ENCODE measurements at places on chromosomes 6 and 20.

DNA sequence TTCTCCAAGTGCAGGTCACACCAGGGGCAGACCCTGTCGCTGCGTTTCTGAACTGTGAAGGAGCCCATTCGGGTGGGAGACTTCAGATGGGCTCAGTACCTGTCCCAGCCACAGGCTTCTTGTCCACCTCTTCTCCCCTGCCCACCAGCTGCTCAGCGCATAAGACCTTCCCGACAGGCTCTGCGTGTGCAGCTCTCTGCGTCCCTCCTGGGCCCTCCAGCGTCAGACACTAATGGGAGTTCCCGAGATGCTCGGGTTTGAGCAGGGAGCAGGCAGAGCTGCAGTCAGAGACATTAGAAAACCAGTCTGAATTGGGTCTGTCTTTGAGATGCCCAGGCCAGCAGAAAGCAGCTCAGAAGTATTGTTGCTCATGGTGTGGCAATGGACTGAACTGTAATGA, 50.4 kb downstream of the TCP11 start:
- DNase-seq = no peak

- no peak for DNase-seq
These were observed 134.8 kb upstream of the OGFRL1 start for GRCh38 chr6:71153755-71154325.

- no peak for DNase-seq
These were observed 126.9 kb downstream of the TRMT11 start for GRCh38 chr6:126113261-126113660.

DNA sequence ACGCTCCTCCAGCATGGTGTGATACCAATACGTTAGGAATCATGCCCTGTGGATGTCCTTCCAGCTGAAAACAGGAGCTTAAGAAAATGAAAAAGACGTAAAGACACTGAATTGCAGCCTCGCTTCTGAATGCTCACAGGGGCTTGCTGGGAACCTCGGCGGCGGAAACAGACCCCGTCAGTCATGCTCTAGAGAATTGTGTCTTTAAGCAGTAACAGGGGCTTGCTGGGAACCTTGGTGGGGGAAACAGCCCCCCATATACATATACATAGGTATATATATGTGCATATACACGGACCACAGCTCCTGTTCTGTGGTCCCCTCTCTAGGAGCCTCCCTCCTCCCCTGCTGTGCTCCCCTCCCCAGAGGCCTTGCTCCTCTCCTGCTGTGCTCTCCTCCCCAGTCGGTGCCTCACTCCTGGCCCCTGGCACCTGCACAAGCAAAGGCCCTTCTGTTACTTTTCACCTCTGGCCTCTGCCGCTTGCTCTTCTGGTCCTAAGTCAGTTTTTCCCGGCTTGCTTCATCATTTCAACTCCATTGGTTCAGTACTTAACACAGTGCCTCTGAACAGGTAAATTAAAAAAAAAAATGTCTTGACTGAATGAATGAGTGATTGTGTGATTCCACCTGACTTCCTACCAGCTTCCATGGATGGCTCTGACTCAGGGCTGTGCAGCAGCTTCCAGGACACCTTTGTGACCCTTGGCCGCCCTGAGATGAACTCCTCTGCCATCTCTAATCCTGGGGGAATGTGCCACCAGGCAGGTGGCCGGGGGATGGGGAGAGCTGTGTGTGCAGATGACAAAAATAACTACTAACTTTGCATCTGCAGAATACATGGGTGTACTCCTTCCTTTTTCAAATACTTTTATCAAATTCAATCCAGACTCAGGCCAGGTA, 246.1 kb downstream of the SMOC2 start:
- no peak for DNase-seq

- DNase-seq = peak; percentile 95
These were observed 83.8 kb upstream of the ELOVL5 start for GRCh38 chr6:53432318-53433161.

- peak; percentile 21 for DNase-seq
These were observed 33.8 kb upstream of the AIG1 start for GRCh38 chr6:143026696-143027449.

DNA sequence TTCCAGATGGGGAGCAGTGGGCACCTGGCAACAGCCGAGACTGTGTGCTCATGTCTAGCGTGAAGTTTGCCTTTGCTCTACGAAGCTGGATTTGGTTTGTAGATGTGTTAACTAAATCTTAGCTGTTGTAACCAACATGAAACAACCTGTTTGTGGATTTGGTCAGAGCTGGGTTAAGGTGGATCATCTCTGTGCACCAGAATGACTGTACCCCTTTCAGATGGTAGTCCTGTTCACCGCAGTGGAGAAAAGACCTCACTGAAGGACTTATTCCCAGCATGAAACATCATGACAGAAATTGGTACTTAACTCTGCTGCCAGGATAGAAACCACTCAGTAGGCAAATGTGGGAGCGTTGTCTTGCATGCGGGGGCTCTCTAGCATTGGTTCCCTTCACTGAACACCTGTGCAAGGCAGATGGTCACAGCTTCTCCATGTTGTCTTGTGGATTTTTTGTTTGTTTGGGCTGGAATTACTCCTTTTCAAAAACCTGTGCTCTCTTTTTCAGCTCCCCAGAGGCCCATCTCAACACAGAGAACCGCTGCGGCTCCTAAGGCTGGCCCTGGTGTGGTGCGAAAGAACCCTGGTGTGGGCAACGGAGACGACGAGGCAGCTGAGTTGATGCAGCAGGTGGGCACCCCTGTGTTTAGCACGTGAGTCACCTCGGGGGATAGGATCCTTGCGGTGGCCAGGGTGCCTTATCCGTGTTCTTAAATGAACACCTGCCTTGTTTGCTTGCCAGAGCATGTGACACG, 19.3 kb upstream of the EFCAB8 start:
- no peak for DNase-seq

DNA sequence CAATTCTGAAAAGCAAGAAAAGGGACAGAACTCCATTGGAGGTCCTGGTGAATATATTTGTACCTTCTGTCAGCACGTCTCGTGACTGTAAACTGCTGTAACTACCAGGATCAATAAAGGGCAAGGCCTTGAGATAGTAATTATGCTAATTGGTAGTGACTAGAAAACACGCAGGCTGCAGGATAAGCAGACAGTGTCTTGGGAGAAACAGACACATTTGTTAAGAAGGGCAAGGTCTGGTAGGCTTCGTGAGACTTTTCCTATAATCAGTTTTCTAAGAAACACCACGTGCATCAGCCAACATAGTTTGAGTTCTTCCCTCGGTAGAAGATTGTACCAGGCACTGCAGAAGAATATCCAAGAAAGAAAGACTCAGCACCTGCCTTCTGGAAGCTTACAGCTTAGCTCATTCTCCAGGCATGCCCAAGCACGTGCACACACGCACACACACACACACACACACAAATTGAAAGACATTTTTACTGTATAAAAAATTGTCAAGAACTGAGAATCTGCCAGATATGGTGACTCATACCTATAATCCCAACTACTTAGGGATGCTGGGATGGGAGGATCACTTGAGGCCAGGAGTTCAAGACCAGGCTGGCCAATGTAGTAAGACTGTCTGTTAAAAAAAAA, 167.0 kb upstream of the SASH1 start:
- no peak for DNase-seq

- DNase-seq = no peak
These were observed 1.6 kb upstream of the NCOA7 start for GRCh38 chr6:125789167-125789566.

- no peak for DNase-seq
These were observed 138.1 kb downstream of the TBXT start for GRCh38 chr6:166029506-166029905.

DNA sequence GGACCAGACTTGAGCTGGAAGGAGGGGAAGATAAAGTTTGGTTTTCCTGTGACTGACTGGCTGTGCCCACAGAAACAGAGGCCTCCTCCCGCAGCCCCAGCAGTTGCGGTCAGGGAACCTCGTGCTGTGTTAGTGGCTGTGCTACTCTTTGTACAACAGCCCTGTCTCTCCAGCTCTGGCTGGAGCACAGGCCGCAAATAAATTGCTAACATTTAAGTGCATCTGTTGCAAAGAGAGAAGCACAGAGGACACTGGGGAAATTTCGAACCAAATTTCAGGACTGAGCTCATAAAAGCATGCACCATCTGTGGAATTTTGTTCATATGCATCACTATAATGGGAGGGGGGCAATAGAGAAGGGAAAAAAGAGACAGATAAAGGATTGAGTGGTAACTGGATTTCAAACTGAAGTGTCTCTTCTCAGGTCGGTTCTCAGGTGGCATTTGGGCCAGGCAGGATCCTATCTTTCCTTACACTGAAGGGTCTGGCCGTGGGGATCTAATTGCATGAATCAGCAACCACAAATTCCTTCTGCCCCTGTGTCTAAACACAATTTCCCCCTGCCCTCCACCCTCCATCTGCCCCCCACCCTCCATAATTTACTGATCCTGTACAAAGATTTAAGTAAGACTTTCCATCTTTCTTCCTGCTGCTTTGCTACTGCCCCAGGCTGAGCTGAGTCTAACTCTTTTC, 88.9 kb upstream of the ATXN1 start:
- DNase-seq = no peak

- DNase-seq = no peak
These were observed 1.1 kb upstream of the AFDN start for GRCh38 chr6:167825332-167826229.

DNA sequence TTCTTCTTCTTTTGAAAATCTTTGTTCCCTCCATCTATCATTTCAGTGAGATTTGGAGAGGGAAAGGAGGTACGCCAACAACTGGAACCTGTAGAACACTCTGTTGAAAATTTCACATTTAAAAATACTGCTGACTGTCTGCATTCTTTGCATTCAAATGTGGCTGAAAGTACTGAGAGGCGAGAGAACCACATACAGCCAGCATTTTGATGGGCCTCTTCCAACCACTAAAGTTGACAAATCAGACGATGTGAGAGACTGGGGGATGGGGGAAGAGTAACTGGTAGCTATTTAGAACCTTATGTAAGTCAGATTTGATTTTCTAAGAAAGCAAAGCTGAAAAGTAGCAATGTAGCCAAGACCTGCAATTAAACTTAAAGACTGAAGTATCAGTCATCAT, 77.5 kb downstream of the FKBP5 start:
- DNase-seq = peak; percentile 30

- DNase-seq = no peak
These were observed 28.6 kb upstream of the CDYL start for GRCh38 chr6:4747588-4747987.

DNA sequence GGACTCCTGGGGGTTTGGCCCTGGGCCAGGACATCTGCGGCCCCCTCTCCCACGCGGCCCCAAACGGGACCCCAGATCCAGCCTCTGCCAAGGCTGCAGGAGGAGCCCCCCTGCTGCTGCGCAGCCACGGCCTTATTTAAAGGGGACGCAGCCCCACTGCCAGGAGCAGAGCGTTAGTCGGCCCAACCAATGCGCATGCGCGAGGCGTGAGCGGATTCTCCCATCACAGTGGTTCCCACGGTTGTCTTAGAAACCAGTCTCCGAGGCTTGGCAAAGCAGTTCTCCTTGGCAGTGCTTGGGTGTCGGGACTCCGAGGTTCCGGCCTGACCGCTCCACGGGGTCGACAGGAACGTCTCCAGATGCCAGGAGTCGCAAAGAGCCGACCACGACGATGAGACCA, 288.3 kb upstream of the ZNF337 start:
- peak; percentile 37 for DNase-seq

DNA sequence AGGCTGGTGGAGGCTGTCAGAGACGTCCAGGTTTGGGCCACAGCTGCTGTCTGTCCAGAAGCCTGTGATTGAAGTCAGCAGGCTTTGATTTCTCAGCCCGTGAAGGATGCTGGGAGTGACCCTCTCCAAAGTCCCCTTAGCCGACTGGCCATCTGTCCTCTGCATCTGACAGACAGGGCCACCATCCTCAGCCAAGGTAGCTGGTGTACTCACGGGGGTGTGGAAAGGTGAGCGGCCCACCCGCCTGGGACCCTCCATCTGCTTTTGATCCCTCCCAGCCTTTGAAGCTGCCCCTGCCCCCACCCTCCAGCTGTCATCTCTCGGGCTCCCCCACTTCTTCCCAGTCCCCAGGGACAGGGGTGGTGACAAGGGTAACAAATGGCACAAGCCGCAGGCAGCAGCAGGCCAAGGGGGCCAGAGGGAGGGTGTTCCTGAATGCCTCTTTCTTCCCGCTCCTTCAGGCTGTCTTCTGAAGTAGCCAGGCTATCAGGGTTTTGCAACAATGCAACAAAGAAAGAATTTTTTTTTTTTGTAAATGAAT, 84.4 kb downstream of the EYA2 start:
- DNase-seq = no peak

DNA sequence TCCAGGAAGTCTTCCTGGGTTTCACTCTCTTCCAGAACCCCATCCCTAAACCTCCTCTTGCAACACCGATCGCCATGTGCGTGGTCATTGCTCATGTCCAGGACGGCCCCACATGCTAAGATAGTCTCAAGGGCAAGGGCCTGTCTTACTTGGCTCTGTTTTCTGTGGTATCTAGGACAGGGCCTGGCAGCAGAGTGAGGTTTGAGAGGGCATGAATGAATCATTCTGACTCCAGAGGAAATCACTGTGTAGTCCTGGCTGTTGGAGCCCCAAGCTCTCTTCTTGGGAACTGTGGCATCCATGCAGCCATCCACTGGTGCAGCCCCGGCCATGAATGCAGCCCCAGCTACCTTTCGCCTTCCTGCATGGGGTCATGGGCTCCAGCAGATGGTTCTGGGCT, 12.4 kb downstream of the SIRPA start:
- peak; percentile 80 for DNase-seq

GRCh38 chr6:56875961-56876360, 78.9 kb upstream of the BEND6 start:
- DNase-seq = peak; percentile 87

GRCh38 chr6:28720357-28721231, 194.9 kb downstream of the GPX5 start:
- DNase-seq = no peak

DNA sequence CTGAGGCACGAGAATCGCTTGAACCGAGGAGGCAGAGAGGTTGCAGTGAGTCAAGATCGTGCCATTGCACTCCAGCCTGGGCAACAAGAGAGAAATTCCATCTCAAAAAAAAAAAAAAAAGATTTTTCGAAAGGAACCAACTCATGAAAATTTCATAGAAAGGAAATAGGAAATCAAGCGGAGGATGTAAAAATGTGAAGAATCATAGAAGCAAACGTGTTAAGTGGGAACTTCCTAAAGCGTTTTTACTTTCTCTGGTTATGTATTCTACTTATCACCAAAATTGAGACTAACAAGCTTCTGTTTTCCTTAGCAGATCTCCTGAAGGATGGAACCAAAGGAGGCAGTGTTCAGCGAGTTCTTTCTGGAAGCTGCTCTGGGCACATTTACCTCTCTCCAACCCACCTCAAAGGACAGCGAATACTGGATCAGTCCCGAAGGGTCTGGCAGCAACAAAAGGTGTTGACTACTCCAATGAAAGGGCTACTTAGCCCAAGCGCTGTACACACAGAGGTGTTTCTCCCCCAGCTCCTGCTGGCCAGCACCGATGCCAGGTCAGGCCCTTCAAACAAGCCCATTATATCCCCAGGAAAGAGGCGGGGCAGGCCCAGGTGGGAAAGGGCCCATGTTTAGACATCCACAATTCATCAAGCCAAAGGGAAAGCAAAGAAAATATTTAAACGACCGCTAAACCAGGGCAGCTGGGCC, 327.5 kb upstream of the JARID2 start:
- DNase-seq = no peak

GRCh38 chr6:90296341-90297114, at the start of gene BACH2:
Gene BACH2, minus strand, starts transcription at chr6:90296843. Its CDS starts 287,999 bp downstream, at chr6:90008844.
- DNase-seq = peak; percentile 69

Measured in renal cortical epithelial cell (primary cell).